ENCODE measurements at places on chromosomes 2 and 18.

- no peak for DNase-seq
These were observed 46.9 kb upstream of the SMAD7 start for GRCh38 chr18:48997681-48997984.

- DNase-seq: no peak
These were observed 90.2 kb downstream of the NCK2 start for GRCh38 chr2:105834931-105835330.

DNA sequence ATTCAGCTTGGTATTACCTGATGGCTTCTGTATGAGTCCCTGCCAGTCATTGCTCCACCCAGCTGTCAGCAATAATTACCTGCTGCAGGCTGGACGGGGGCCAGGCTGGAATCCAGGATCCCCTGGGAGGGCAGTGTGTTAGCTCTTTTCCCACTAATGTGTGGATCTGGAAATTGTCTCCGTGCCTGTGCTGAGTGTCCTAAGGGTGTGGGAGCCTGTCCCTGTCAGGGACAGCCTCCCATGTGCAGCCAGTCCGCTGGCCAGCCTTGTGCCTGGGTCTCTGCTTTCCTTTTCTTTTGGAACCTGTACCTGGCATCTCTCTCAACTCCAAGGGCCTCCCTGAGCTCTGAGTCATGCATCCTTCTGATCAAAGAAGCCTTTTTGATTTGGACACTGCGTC is 107.2 kb upstream of the SPRED2 start:
- no peak for DNase-seq

DNA sequence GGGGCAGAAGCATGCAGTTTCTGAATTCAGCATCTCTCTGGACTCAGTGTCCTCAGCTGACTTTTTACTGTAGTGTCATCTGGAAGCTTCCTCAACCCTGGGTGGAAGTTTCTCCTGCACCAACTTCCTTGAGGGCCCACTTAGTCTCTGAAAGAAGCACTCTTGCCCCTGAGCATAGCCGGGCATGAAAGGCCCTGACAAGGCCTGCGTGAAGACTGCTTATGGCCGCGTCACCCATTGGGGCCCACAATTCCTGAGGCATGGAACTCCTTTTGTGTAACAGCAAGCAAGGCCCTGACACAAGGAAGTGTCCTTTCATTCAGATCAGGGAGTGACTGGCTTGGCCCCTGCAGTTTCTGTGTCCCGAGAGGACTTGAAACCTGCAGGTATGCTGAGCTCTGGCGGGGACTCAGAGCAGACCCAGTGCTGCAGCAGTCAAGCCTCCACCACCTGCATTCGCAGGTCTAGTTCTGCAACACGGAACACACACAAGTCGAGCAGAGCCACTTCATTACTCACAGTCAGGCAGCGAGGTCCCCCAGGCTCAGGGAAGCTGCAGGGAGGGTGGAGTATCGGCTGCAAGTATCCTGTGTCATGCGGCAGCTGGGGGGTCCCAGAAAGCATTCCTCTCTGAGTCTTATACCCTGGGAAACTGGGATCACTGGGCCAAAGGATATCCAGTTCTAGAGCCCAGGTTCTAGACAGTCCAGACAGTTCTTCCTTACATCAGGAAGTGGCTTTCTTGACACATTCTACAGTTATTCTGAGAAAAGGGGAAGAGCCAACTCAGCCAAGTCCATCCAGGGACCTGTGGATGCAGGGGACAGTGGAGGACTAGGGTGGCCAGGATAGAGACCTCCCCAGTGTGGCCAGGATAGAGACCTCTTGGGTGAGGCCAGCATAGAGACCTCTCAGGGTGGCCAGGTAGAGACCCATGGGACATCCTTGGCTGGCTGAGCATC is 35.6 kb upstream of the PRLH start:
- DNase-seq: no peak

- DNase-seq: no peak
These were observed 146.1 kb upstream of the NOL4 start for GRCh38 chr18:34370704-34371395.

DNA sequence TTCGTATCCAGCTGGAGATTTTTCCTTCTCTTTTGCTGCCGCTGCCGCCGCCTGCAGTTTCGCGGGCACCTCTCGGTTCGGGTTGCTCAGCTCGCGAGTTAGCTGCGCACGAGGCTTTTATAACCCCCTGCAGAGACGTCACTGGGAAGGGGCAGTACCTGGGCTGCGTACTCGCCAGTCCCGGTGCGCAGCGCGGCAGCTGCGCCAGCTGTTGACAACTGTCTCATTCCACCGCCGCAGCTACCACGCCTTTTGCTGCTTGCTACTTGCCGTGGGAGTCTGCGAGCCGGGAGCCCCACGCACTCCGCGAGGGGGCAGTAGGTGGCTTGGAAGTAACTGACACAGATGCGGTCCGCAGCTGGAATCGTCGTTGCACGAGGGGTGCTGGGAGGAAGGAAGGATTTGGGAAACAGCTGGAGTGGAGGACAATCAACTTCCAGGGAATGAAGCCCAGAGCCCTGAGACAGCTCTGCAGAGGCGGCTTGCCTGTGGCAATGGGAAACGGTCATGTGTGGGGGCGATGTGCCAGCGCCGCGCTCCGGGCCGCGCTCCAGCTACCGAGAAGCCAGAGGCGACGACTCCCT is at the start of gene TACR1:
TSS of gene TACR1 (minus strand) at position 93 of the 584 bp plus-strand sequence. CDS start 586 bp downstream, outside the sequence.
- no peak for DNase-seq

GRCh38 chr2:219443697-219444023 is 9.0 kb downstream of the SPEG start:
- no peak for DNase-seq

GRCh38 chr18:45801416-45802004 is 24.0 kb upstream of the SIGLEC15 start:
- no peak for DNase-seq

DNA sequence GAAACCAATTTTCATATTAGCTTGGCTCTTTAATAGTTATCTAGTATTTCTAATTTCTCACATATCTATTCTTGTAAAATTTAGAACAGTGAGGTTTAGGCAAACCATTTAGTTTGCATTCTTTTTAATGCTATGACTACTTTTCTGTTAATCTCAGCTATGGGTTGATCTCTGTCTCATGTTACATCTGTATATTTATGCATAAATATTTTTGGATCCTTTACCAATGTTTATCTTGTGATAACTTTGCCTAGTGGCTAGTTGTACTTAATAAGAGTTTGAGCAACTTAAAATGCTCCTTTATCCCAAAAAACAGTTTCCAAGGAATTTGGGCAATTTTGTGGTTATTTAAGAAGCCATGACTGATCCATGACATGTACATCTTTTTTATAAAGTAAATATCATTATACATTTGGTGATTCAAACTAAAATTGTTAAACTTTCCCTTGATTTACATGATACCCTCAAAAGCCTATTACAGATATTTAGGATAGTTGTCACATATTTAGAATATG is 86.3 kb downstream of the R3HDM1 start:
- DNase-seq: no peak

All from ascending aorta (tissue), 2 donors.